ENCODE measurements at places on chromosomes 1 and 21.

DNA sequence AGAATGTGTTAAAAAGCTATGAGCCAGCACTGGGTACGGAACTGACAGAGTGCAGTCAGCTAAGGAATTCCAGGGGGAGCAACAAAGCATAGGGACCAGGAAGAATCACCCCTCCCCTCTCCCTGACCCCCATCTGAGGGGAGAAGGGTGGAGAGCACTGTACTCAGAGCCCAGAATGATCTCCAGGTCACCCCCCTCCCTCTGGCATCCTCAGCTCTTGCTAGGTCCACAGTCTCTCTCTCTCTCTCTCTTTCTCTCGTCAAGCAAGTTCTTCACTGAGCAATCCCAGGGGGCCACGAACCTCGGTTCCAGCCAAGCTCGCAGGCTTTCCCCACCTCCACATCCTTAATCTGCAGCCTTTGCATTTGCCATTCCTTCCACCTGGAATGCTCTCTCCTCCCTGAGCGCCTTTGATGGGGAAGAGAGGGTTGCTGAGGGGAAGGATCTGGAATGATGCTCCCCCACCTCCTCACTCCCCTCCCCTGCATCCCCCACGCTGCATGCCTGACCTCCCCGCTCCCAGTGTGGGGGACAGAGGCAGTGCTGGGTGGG lies 6.7 kb upstream of the WASF2 start:
- no peak for DNase-seq

- no peak for DNase-seq
Observed at GRCh38 chr21:33839167-33839716, 76.4 kb downstream of the ATP5PO start.

DNA sequence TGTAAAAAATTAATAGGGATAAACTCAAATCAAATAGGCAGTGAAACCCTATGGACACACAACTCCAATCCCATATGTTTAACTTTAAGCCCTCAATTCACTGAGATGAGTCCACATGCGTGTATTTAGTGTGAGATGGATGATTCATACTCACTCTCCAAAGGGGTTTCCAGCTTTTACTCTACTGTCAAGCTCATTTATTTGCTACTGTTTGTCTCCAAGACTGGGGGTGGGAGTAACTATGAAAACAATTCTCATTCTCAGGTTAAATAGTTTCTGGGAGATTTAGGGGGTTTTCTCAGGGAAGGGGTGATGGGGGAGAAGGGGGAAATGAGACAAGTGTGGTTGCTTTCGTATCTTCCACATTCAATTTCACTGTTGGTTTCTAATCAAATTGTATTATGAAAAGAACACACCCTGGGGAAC lies 2.7 kb downstream of the RAB29 start:
- DNase-seq: no peak

GRCh38 chr1:220920967-220921366 lies 41.7 kb downstream of the HLX start:
- no peak for DNase-seq

DNA sequence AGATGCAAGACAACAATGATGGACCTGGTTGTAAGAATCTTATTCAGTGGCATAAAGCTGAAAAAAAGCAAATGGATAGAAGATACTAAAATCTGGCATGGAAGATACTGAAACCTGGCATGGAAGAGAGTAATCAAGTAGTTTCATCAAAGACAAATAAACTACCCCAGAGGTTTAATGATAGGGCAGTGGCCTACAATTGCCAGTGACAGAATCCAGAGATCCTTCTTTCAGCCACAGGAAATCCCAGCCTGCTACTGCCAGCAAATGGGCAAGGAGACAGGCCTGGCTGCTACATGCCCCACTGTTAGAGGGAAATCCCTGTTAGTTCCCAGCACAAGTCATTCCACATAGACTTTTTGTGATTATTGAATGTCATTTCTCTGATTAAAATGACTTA lies 409.4 kb downstream of the VAV3 start:
- DNase-seq: no peak

DNA sequence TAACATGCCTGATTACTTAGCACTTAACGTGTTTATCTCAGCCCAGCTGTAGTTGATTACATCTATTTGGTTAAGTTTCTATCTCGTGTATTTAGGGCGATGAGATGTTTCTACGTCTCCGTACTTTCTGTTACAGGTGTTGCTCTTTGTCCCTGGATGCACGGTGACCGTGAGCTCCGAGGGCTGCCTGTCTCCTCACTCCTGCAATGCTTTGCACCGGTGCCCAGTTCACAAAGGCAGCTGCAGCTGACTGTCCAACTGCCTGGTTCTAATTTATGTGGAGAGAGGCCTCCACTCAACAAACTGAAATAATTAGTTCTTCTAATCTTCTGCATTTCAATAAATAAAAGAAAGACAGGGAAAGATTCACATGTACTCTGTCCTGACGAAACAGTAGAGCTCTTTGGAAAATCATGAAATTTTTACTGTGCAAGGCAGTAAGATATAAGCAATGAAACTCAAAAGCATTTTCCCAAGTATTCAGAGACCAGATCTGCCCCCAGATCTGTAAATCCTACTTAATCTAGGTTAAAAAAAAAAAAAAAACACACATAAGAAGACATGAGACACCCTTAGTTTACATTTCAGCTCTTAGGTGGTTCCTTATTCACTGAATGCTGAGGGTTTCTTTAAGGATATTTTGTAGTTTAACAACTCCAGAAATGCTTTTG lies 108.2 kb downstream of the TGFBR3 start:
- DNase-seq: no peak

- no peak for DNase-seq
Observed at GRCh38 chr1:4084896-4085295, 184.8 kb upstream of the C1orf174 start.

- DNase-seq: no peak
Observed at GRCh38 chr1:194807530-194808220, 1621.3 kb upstream of the B3GALT2 start.

DNA sequence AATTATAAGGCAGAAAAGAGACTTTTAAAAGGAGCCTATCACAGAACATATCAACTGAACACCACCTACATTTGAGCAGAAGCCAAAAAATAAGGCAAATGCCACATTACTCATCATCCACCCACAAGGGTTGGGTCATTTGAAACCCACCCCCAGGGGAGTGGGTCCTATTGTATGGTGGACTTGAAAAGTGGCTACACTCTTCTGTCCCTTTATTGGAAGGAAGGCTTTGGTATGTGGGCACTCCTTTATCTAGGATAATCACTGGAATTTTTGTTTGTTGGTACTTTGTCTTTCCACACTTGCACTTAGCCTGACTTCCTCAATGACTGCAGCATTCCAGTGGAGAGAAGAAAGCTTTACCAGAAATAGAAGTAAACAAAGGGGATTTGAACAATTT lies 157.2 kb upstream of the COL11A1 start:
- DNase-seq: no peak

- DNase-seq: no peak
Observed at GRCh38 chr1:116920211-116920610, 10.5 kb downstream of the PTGFRN start.

GRCh38 chr1:231418741-231419107 lies 3.4 kb downstream of the EGLN1 start:
- no peak for DNase-seq

GRCh38 chr1:109235137-109235536 lies 14.2 kb upstream of the CELSR2 start:
- no peak for DNase-seq

GRCh38 chr1:12016182-12016581 lies 3.1 kb upstream of the MIIP start:
- DNase-seq: no peak

- no peak for DNase-seq
Observed at GRCh38 chr1:200355801-200356200, 54.0 kb downstream of the ZNF281 start.

- no peak for DNase-seq
Observed at GRCh38 chr1:94332516-94332915, 85.7 kb upstream of the ABCD3 start.

- no peak for DNase-seq
Observed at GRCh38 chr1:9338397-9339246, 45.9 kb downstream of the SPSB1 start.
